ENCODE measurements at places on chromosomes 7 and 10.

DNA sequence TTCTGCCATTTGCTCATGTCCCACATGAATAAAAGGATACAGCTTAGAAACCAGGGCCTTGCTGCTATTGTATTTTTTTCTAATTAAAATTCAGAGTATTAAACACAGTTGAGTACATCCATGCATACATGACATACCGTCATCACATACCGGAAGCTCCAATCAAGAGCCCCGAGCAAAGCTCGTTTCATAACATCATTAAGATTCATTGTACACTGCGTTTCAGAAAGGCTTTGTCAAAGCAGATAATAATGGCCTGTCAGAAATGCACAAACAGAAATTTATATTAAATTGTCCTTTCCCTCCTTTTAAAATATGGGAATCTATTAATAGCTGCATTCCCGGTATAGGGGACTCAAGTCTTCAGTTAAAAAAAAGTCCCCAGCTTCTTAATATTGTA is 103.4 kb downstream of the PRTFDC1 start:
- no peak for DNase-seq

DNA sequence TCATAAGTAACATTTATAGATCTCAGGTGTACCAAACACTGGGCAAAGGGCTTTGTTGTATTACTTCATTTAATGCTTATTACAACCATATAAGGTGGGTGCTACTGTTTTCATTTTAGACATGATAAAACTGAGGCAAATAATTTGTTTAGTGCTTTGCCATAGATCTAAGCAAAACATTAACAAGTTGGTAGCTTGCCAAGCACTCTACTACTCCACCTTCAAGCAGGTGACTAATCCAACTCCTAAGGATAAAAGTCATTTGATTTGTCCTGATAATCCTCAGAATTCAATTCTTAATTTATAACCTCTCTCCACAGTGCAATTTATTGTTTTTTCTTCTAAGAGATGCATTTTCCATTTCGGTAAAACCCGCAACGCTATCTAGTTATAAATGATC is 646.4 kb downstream of the GRM8 start:
- no peak for DNase-seq

DNA sequence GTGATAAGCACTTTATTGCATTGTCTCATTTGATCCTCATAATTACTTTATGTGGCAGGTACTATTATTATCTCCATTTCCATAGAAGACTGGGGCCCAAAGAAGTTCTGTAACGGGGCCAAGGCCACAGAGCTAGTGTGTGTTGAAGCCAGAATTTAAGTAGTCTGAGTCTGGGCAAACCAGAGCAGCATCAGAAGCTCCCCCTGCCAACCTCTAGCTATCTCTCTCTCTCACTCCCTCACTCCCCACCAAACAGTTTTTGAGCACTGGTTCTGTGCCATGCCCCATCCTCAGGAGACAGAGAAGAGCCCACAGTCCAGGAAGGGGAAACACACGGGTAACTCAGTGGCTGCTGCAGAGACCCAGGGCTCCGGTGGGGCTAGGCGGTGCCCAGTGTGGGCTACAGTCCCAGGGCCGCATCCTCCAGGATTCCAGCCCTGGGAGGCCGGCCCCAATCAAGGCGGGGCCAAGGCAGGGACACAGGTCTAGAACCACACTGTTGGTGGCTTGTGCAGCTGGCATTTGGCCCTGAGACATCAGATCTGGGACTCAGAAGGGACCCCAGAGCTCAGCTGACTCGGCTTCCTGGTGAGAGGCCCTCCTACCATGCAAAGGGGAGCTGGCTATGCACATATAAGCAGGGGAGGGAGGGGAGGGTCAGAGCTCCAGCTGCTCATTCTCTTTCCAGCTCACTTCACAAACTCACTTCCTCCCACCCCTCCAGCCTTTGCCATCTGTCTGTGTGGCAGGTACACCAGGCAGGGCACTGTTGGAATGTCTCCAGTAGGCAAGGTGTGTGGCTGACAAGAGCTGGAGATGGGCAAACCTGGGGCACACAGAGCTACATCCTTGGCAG is 34.4 kb downstream of the COL13A1 start:
- DNase-seq, result no peak

GRCh38 chr7:93117852-93118530 is at the start of gene SAMD9:
Gene SAMD9 (minus strand): TSS chr7:93117979. CDS start chr7:93106097, 11,882 bp downstream.
- peak; percentile 76 for DNase-seq

- DNase-seq, result peak; percentile 35
These were observed 21.9 kb downstream of the ADCYAP1R1 start for GRCh38 chr7:31074120-31074383.

DNA sequence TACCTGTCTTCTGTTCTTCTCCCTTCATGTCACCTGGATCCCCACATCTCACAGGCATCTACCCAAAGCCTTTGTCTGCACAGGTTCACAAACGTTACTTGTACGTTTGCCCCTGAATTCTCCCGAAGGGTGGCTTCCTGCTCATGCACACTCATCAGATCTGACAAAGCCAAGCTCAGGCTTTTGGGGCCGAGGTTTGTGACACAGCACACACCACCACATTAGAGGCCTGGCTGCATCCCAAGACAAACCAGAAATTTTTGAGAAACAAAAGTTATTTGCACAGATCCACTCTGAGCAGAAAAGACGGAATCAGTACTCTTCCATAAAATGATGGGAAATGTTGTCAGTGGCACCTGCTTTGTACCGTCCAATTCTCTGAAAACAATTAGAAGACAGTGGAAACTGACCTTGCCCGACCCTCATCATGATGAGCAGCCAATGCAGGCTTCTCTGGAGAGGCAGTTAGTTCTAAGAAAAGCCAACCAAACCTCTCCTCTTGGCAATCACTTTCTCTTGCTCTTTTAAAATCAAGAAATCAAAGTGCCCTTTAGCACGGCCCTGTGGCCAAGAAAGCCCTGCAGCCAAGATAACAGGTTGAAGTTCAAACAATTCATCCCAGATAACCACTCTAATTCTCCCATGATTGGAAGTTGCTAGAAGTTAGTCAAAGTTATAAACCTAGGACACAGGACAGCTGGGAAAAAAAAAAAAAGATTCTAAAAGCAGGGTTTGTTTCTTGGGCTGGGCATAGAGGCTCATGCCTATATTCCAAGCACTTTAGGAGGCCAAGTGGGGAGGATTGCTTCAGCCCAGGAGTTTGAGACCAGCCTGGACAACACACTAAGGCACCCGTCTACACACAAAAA is 13.6 kb upstream of the SVIL start:
- DNase-seq, result peak; percentile 51

- DNase-seq, result no peak
These were observed 27.9 kb downstream of the BAIAP2L1 start for GRCh38 chr7:98372993-98373392.

- no peak for DNase-seq
These were observed 64.2 kb upstream of the SH2B2 start for GRCh38 chr7:102222445-102222844.

DNA sequence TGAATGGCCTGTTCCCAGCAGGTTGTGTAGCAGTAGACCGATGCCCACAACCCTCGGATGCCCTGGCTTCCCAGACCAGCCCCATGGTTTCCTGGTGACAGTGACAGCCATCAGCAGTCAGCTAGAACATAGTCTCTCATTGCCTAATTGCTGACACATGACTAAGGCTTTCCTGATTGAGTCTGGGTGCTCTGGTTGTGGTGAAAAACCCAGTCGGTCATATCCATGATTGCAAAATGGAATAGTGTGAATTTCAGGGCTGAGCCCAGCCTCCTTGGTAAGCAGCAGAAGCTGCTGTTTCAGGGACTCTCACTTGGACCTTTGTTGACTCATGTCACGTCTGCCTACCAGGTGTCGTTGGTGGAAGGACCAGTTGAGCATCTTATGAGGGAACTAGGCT is 36.6 kb downstream of the POR start:
- no peak for DNase-seq

GRCh38 chr7:119886007-119886406 is 387.0 kb upstream of the KCND2 start:
- no peak for DNase-seq

DNA sequence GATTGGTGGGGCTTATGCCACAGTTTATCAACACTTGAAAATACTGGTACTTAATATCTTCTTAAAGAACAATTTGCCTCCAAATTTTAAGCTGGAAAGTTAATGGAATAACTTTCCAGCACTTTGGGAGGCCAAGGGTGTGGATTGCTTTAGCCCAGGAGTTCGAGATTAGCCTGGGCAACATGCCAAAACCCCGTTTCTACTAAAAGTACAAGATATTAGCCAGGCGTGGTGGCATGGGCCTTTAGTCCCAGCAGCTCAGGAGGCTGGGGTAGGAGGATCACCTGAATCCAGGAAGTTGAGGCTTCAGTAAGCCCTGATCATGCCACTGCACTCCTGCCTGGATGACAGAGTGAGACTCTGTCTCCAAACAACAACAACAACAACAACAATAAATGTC is 56.0 kb downstream of the PRF1 start:
- peak; percentile 55 for DNase-seq

DNA sequence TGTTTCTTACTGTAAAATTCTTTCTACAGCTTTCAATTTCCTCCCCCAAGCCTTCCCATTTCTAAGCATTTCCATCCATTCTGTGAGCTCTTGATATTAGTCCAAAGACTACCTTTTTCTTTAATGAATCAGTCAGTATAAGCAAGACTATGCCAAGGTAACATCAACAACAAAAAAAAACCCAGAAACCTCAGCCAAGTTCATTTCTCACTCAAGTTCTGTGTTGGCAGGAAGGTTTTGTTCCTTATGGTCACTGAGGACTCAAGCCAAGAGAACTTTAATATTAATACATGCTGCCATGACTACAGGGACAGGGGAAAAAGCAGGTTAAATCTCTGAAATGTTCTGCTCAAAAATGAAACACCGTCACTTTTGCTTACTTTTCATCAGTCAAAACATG is 621.2 kb upstream of the NRP1 start:
- DNase-seq, result no peak

GRCh38 chr7:138170959-138171703 is 94.9 kb downstream of the AKR1D1 start:
- no peak for DNase-seq

DNA sequence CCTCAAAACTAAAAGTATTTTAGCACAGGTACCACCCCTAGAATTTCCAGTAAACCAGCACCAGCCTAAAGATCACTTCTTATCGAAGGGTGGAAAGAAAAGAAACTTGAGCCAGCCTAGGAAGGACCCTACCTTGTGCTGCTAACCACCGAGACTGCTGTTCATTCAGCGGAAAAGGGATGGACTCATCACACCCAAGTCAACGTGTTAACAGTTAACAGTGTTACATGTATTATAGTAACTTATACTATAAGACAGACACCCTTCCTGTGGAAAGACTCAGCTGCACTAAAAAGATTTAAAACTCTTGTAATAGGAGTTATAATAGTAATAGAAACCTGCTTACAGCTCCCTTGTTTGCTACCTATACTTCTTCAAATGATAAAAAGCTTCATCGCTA is 39.8 kb downstream of the MINDY4 start:
- DNase-seq, result no peak

DNA sequence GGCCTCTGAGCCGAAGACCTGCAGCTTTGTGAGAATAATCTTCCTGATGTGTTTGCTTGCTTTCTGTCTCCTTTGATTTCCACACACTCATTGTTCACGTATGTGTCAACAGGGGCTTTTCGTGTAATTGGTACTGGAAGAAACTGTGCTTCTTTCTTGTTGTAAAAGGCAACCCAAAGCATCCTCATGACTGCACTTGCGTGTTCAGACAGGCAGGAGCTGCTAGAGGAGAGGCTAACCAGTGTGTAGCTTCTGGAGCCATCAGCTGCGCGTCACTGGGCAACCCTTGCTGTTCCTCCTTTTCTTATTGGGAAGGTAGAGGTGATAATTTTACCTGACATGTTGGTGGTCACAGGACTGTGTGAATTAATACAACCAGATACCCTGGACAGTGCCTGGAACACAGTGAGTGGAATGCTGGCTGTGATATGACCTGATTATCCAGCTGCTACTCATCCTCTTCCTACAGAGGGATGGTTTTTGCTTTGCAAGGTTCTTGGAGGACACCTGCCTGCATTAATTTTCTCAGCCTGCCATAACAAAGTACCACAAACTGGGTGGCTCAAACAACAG is 213.0 kb downstream of the ABCA13 start:
- DNase-seq, result no peak

DNA sequence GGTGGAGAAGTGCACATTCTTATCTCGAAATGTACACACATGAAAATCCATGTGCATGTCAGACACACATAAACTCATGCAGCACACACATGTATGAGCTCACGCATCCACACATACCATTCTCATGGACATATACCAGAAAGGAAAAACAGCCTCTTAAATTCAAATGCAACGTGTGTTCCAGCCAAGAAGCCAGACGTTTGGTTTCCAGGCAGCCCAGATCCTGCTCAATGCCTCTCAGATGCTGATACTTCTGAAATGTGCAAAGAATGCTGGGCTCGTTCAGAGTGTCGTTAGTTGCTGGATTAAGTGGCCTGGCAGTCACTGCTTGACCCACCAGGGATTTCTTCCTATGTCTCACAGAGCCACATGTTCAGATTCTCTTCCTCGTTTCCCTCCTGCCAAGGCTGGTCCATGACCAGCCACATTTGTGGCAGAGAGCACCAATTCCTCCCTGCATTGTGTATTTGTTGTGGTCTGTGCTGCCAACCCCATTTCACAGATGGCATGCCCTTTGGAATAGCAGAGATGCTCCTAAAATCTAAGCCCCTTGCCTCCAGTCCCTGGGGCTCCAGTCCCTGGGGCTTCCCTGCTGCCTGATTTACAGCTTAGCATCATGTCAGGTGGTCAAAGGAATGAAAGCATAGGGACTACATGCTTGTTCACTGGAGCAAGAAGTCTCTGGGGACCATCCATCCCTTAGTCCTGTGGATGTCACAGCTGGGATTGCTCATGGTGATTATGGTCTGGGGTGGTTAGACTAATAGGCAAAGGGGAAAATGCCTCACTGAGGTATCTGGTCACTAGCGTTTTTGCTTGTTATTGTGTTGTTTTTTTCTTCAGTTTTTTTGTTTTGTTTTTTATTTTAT is 426.6 kb downstream of the PLXNA4 start:
- DNase-seq, result no peak

DNA sequence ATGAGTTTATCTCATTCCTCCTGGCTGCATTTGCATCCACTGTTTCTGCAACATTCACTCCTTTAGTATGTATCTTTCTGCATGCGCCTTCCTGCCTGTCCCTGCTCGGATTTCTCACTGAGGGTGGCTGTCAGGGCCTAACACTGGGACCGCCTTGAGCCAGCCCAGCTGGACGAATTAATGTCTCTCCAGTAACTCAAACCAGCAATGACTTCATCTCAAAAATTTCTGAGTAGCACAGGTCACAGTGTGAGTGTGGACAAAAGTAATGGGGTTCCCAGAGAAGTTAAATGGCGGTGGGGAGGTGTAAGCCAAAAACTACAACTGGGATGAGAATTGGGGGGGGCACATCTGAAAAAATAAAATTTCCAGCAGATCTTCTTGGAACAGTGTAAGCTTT is 444.0 kb upstream of the MGMT start:
- no peak for DNase-seq
